Natural killer cell treated with Interleukin-12 subunit alpha and Interleukin-12 subunit beta and Interleukin-15 and Interleukin-18, amount 100 ng/mL, for 72 hours (primary cell): ENCODE measurements at places on chromosomes 2 and 18. TPM values are rescaled to one million over a fixed set of nuclear protein-coding genes. Genes with fewer than 3 reads are reported as not detected.

DNA sequence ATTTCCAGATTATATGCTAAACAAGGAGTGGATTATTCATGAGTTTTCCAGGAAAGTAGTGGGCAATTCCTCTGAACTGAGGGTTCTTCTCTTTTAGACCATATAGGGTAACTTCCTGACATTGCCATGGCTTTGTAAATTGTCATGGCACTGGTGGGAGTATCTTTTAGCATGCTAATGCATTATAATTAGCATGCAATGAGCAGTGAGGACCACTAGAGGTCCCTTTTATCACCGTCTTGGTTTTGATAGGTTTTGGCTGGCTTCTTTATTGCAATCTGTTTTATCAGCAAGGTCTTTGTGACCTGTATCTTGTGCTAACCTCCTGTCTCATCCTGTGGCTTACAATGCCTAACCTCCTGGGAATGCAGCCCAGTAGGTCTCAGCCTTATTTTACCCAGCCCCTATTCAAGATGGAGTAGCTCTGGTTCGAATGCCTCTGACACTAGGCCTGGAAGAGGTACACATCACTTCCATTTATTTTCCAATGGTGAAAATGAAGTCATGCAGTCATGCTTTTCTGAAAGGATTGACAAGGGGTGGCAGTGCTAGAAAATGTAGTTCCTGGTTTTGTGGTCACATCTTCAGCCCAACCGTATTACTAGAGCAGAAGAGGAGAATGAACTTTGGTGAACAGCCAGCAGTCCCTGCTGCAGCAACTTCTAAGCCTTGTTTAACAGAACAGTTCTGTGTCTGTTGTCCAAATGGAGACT, 26.6 kb upstream of the ITGA4 start:
- DNase-seq: no peak

- DNase-seq: no peak
Observed at GRCh38 chr2:217928324-217929181, 74.2 kb downstream of the TNS1 start.

GRCh38 chr2:42050010-42050702, 2.3 kb downstream of the PKDCC start:
- DNase-seq: peak; percentile 54

Gene SPDYA
- 4.5 TPM for total RNA-seq

Gene FBXO48
- total RNA-seq: 1.8 TPM
